ENCODE measurements at places on chromosomes 1 and 21.

GRCh38 chr1:60695716-60696171 lies 386.6 kb upstream of the NFIA start:
- no peak for DNase-seq

DNA sequence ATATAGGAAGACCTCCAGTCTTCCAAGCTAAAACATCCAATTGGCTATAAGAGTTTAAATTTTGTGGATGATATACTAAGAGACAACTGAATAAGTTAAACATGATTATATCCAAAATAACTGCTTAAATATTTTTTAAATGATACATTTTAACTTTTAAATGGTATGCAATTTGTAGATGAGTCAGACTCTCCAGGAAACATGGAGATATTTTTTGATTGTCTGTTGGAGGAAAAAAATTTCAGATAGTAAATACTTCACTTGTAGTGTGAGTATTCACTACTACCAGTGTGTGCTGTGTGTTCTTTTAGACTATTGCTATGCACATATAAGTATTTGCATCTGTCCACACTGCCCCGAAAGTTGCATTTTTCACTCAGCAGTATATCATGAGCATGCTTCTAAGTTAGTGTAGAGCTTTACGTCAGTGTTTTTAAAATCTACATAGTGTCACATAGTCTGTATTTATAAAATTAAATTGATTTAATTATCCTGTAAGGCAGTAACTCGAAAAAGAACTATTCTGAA lies 91.1 kb downstream of the USP25 start:
- no peak for DNase-seq

- DNase-seq = no peak
Observed at GRCh38 chr1:192904438-192904895, 95.6 kb downstream of the RGS2 start.

DNA sequence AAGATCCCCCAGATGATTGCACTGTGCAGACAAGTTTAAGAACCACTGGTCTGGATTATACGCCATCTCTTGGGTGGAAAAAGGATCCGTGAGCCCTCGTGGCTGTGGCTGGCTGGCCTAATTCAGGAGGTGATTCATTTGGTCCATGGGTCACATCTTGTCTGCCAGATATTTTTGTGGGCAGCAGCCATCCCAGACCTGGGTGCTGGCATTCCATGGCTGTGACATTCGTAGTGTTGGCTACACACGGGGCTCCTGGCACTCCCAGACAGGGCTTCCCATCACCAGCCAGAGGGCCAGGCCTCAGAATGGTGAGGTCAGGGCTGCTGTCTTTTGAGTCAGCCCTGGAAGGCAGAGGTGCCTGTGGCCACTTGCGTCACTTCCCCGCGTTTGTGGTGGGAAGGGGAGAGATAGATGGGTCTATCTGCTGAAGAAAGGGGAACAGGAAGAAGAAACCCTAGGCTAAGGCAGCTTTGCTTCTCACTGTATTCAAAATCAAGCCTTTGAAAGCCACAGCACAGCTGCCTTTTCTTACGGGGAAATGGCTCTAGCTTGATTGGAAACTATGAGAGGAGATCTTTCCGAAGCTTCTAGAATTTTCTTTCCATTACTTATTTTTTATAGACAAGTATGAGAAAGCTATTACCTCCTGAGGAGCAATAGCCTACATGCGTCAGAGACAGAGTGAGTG lies 32.4 kb downstream of the EIF2D start:
- peak; percentile 93 for DNase-seq

DNA sequence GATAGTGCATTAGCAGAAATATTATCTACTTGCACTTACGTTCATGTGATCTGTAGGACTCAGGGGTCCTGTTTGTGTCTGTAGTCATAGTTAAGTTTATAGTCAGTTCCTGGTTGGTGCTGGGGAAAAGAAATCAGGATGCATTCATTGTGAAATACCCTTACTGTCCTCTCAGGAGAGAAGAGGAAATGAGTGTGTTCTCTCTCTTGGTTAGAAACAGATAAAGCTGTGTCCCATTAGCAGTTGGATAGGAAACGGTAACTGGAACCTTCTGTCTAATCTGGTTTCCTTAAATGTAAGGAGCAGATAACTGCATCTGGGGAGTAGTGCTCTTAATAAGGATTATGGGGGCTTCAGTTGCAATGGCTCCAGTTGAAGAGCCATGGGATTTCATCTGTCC lies 8.9 kb downstream of the SDCCAG8 start:
- DNase-seq = no peak

GRCh38 chr1:54981466-54981865 lies 1.0 kb downstream of the TMEM61 start:
- DNase-seq = no peak

GRCh38 chr1:182649041-182649440 lies 35.3 kb downstream of the RGS8 start:
- no peak for DNase-seq

- DNase-seq = no peak
Observed at GRCh38 chr1:219563568-219563967, 49.3 kb downstream of the ZC3H11B start.

GRCh38 chr1:63289135-63289534 lies 33.2 kb upstream of the FOXD3 start:
- DNase-seq = no peak

- no peak for DNase-seq
Observed at GRCh38 chr1:59156526-59157199, 140.2 kb upstream of the FGGY start.

- DNase-seq = no peak
Observed at GRCh38 chr1:5744911-5745799, 247.1 kb downstream of the NPHP4 start.

- no peak for DNase-seq
Observed at GRCh38 chr1:143680304-143680703, 291.5 kb downstream of the FAM72C start.

DNA sequence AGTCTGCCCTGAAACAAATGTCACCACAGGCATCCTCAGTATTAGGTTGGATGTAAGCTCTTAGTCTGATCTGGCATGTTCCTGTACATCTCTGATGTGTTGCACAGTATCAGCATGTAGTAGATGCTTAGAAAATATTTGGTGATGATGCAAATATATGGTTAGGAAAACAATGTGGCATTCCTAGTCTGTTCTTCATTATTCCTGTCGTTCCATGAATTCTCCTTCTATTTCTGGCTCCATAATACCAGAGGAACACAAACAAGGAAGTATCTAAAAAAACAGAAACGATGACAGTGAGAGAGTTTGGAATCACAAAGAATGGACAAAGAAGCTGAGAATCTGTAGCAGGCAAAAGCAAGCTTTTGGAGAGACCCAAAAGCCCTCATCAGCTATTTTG lies 236.6 kb downstream of the HHAT start:
- no peak for DNase-seq

DNA sequence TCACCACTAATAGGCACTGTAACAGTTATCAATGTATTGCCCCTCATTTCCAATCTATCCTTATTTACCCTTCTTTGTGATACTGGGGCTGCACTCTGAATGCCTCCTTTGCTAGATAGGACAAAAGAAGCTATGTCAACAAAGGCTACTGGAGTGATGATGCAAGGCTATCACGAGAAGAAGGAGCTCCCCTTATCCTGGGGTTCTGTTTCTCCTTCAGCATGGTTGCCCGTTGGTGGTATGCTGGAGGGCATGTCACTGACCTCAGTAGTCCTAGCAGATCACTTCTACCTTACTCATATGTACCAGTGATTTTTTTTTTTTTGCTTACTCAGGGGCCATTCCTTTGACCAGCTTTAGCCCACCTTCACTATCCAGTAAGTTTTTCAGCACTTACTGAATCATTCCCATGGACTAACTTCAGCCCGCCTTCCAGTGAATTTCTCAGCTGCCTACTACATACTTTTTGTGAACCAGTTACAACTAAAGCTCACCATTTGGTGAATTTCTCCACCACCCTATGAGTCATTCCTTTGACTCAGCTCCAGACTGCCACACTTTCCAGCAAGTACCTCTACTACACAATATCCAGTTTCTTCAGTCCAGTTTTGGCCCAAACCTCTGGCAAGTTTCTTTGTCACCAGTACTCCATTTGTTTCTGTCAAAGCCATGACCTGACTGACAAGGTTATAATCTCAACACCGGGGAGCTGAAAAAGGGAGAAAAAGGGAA lies 944.5 kb downstream of the KCNT2 start:
- no peak for DNase-seq
